ENCODE measurements at places on chromosomes 6 and 20.

GRCh38 chr20:56400001-56400640 lies 7.7 kb downstream of the CSTF1 start:
- DNase-seq, result peak; percentile 15

GRCh38 chr20:56788041-56788670 lies 159.1 kb downstream of the TFAP2C start:
- no peak for DNase-seq

DNA sequence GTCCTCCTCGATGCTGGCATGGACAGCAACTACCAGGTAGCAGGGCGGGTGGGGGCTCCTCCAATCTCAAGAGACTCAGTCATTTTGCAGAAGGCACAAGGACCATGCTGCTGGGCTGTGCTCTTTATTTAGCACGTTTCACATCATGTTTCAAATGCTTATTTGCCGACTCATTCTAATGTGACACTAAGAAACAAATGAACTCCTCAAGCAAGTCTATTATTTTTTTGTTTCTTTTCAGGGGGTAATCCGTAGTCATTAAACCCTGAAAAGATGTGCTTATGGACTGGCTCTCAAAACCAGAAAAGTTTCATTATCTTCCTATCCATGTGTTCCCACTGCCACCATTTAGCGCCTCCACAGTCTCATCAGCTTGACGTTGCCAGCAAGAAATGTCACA lies 92.9 kb downstream of the ANKS1A start:
- no peak for DNase-seq

- no peak for DNase-seq
These were observed 356.4 kb downstream of the CDH4 start for GRCh38 chr20:61608275-61609085.

DNA sequence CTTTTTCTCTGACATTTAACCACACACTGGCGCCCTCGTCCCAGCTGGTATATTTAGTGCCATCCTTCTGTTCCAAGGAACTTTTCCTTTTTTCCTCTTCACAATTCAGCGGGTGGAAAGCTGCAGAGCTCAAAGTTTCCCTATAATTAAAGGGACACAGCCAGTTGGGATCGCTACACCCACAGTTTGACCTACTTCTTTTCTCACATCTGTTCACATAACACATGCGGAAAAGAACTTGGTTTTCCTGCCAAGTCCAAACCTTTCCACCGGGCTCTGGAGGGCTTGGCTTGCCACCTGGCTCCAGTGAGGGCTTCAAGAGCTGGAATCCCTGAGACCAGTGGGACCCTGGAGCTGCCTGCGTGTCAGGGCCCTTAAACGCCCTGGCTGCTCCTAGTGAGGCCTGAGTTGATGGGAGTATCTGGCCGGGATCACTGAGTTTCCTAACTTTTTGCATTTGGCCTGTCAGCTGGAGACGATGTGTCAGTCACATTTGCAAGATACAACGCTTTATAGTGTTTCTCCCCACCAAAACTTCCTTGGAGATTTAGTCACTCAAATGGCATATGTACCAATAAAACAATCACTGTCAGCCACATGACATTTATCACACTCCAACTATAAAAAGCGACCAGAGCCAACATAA lies 176.0 kb downstream of the SASH1 start:
- DNase-seq, result no peak

DNA sequence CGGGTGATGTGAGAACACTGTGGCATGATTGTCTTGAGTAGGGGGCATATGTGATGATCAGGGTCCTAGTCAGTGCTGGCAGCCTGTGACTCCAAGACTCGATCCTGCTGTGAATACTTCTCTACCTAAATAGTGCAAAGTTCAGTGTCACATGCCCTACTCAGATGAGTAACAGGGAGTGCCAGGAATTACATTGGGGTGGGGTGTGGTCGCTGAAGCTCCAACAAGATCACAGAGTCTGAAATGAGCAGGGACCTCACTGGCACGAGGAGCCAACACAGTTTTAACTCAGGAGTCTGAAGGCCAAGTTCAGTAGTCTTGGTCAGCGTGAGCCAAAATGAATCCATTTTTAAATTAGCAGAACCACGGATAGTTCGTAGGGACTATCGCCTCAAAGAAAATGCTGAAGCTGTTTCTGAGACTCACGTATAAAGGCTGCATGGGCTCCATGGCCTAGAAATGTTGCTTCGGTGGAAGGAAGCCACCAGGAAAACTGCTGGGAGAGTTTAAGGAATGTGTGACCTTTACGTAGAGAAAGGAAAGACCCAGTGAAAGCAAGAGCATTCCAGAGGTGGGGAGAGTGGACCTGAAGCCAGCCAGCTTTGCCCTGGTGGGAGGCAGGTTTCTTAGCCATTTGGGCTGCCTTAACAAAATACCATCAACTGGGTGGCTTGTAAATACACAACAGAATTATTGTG lies 72.2 kb downstream of the RPP40 start:
- no peak for DNase-seq

- DNase-seq, result no peak
These were observed 116.2 kb upstream of the SNX9 start for GRCh38 chr6:157706883-157707282.

- no peak for DNase-seq
These were observed 346.5 kb upstream of the PLCB4 start for GRCh38 chr20:8722277-8722928.

- DNase-seq, result no peak
These were observed 114.0 kb upstream of the RIN2 start for GRCh38 chr20:19644085-19644484.

DNA sequence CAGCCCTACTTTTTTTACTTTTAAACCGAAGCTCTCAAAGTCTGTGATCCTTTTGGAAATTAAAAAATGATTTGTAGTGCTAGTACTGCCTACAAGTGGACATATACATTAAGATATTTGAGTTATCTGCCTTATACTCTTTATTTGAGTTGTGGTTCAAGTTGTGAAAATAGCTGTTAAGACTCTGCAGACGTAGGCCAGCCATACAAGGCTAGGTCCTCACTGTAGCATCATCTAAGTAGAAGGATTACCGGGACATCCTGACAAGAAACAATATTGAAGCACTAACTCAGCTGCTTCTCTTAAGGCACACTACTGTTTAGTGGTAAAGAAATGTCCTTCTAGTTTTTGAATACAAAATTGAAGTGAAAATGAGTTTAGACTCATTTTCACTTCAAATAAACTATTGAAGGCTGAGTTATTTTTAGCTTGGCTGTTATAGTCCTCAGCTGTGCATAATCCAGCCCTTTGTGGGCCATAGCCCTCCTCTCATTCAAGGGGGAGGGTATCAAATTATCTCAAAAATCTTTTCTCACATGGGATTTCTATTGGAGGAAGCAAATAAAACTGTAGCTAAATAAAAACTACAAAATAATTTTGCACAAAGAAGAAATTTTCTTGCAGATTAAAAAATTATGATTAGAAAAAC lies 68.1 kb downstream of the JAG1 start:
- no peak for DNase-seq

- no peak for DNase-seq
These were observed 119.9 kb downstream of the HFE start for GRCh38 chr6:26206868-26207801.

GRCh38 chr6:61711849-61712248 lies 574.2 kb downstream of the KHDRBS2 start:
- DNase-seq, result no peak

DNA sequence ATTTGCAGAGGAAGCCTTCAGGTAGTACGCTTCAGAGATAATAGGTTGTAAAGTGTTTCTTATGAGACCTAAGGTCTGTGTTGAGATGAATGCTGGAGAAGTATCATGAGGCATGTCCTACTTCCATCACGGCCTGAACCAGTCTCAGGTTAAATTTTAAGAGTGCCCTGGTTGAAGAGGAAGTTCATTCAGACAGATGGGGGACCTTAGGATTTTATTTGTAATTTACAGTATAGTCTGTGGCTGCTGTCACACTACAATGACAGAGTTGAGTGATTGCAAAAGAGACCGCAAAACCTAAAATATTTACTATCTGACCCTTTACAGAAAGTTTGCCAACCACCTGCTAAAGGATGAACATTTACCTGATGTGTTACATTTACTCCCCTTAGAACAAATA lies 70.9 kb downstream of the UST start:
- DNase-seq, result no peak
